Thoracic aorta (tissue), 2 donors: ENCODE measurements at places on chromosomes 5 and 9. TPM values are rescaled to one million over a fixed set of nuclear protein-coding genes. Genes with fewer than 3 reads are reported as not detected.

GRCh38 chr9:126916909-126917308, 2.3 kb downstream of the RALGPS1 start:
- no peak for DNase-seq

DNA sequence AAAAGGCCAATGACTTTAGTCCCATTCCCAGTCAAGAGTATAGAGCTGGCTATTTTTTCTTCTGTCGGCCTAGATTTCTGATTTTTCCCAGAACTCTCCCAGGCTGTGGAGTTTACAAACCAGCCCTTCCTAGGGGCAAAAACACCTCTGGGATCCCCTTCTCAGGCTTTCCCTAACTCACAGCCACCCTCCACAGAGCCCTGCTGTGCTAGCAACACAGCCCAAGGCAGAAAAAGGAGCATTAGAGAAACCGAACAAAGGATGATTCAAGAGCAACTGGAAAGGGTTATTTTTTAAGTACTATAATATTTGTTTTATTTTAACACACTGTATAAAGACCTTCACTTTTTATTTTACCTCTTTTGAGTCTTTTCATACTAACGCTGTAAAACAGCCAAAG, 234.8 kb downstream of the GLIS3 start:
- no peak for DNase-seq

GRCh38 chr5:53090229-53090628, 19.3 kb downstream of the MOCS2 start:
- DNase-seq = no peak

The FBN2 gene
- total RNA-seq = 0.68 TPM

The CATSPER3 gene
- total RNA-seq = not detected

The TAF1L gene
- total RNA-seq = not detected
